ENCODE measurements at places on chromosomes 3 and 15.

GRCh38 chr15:32952901-32953532, 235.2 kb downstream of the GREM1 start:
- no peak for DNase-seq

- DNase-seq = no peak
Measured at GRCh38 chr3:155757577-155757976, 12.7 kb upstream of the PLCH1 start.

DNA sequence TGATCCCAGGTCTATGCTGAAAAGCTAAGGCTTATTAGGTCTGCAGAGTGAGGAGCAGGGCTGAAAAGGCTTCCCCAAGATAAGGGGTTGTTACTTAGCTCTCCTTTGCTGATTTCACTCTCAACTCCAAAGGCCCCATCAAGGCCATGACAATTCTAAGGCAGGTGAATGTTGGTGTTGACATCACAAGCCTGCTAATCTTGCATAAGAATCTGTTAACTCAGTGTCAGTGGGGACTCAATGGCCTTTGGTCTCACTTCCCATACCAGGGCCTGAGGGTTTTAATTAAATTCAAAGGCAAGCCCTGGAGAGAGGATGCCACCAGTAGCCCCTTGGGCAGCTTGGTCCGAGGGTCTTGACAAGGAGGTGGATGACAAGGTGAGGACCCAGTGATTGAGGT, 9.4 kb upstream of the ALAS1 start:
- DNase-seq = no peak

GRCh38 chr3:54853573-54854404, 74.1 kb downstream of the LRTM1 start:
- DNase-seq = no peak

DNA sequence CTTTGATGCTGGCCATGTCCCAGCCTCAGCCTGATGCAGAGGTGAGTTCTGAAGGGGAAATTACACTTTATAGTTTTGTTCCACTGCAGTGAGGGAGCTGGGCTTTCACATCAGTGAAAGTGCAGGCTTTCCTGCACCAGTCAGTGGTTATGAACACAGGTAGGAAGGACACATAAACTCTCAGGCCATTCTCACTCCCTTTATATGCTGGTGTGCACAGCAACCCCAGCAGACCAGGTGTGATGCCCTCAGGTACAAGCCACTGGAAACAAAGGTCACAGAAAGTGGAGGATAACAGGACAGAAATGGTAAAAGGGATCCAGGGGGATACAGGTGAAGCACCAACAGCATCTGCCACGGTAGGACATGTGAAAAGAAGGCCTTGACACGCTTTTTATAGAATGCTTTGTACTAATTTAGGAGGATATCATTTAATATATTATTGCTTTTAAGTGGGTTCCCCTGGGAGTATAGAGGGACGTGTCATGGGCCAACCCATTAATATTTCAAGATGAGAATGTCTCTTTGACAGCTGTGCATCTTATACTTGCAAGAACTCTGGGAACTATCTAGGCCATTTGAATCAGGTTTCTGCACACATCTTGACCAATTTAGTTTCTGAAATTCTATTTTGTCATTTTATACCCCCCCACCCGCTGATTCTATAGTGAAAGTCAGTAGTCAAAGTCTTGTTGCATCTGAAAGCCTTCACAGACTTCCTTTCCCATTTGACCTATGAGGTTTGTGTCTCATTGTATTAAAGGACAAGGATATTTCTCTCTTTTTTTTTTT, 25.0 kb upstream of the BLM start:
- DNase-seq = no peak

GRCh38 chr3:167032267-167032876, 347.7 kb downstream of the ZBBX start:
- DNase-seq = no peak

DNA sequence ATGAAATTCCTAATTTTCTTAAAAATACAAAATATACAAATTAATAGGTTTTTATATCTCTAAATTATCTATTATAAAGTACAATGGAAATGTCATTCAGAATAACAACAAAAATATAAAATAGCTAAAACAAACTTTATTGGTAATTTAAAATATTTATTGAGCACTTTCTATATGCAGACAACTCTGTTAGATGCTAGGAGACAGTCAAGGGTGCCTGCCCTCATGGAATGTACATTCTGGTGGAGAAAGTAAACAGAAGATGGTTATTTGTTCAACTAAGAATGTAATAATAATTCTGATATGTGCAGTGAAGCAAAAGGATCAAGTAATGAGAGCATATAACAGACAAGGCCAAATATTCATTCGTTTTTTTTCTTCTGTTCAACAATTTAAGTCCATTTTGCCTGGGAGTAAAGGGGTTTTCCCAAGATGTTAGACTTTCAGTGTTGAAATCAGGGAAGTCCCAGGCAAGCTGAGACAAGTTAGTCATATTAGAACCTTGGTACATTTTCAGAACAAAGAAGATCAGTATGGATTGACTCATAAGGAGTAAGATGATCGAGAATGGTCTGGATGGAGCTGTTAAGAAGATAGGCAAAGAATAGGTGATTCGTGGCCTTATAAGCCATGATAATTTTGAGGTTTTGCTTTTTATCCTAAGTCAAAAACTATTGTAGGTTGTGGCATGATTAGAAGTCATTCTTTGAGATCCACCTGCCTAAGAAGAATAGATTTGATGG, 150.2 kb upstream of the MLF1 start:
- DNase-seq = no peak

DNA sequence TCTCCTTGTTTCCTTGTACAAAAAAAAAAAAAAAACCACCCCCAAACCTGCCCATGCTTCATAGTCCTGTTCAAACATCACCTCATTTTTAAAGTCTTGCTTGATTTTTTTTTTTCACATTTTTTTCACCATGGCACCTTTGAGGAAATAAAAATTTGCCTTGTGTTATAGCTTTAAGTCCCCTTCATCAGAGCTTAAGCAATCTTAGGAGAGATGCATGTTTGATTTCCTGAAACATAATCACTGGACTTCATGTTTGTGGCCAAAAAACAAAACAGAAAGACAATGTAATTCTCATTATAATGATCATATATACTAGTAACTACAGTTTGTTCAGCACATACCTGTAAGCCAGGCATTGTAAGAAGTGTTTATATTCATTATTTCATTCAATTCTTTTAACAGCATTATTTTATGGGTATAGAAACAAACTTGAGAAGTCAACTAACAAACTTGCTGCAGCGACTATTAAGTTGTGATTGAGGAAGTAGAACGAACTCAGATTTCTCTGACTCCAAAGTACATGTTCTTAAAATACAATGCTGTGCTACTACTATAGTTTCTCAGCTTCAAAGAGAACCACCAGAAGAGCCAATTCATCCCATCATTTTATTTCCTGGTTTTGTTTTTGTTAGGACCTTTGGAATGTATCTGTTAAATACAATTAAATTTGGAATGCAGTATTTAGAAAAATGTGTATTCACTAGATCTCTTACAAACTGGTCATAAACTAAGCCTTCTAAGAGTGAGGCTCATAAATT, 203.8 kb downstream of the TCF12 start:
- DNase-seq = no peak

GRCh38 chr3:177245250-177245649, 48.0 kb upstream of the TBL1XR1 start:
- no peak for DNase-seq

DNA sequence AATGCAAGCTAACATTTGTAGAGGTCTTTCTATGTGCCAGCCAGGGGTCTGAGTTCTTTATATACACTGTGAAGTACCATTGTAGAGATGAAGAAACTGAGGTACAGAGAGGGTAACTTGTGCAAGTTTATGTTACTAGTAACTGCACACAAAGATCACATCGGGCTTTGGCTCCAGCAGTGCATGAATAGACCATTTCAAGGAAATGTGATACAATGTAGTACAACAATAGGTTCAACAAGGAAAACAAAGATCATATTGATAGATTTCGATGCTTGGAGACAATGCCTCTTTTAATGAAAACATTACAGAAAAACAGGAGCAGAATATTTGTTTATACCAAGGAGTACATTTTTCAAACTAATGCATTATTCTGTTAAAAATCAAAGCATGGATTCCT, 115.3 kb downstream of the POLR2M start:
- DNase-seq = no peak

DNA sequence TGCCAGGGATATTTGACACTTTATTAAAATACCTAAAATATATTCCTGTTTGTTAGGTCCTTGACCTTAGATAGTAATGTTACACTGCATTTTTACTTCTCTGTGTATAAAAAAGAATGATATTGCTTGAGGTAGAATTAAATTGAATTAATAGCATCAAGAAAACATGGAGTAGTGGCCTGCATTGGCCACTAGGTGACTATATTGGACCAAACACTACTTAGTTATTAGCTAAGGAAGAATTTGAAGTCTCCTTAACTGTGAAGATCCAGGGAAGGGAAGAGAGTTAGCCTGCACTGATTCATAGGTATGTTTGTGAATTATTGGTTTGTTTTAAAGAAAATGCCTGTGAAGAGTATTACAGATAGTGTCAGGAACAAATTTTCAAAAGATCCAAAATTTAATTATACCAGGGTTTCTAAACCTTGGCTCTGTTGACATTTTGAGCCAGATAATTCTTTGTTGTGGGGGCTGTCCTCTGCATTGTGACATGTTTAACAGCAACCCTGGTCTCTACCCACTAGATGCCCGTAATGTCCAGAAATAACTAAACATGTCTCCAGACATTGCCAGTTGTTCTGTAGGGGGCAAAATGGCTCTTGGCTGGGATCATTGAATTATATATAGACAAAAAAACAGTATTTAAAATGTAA, 103.6 kb upstream of the THSD4 start:
- DNase-seq = no peak

DNA sequence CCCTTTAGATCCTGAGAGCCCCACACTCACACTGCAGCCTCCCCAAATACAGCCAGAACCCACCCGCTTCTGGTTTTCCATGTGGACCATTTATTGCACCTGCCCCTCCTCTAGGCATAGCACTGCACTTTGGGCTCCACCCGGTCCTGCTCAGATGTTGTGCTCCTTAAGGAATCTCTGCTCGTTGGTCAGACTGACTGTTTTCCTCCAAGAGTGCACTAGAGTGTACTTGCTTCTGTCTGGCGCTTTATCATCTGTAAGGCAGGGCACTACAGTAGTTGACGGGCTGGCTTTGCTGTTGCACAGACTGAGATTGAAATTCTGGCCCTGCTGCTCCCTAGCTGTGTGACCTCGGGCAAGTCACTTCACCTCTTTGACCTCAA, 124.1 kb downstream of the CACNA1D start:
- DNase-seq = no peak

- DNase-seq = no peak
Measured at GRCh38 chr3:102979682-102980354, 545.0 kb downstream of the ZPLD1 start.

GRCh38 chr3:196181127-196181546, 30.1 kb downstream of the ZDHHC19 start:
- DNase-seq = no peak

- DNase-seq = no peak
Measured at GRCh38 chr15:82530606-82531379, 9.5 kb downstream of the RPS17 start.

GRCh38 chr3:53819163-53819868, 26.9 kb downstream of the CHDH start:
- no peak for DNase-seq

- no peak for DNase-seq
Measured at GRCh38 chr3:42652611-42653302, 740 bp upstream of the ZBTB47 start.

GRCh38 chr3:13479332-13479581, 849 bp upstream of the HDAC11 start:
- DNase-seq = no peak

- no peak for DNase-seq
Measured at GRCh38 chr3:51706788-51707731, at the start of gene GRM2. Gene GRM2 (plus strand): TSS chr3:51707068. CDS start chr3:51708984, 1,916 bp downstream.

GRCh38 chr3:150168698-150169097, 198.0 kb upstream of the PFN2 start:
- no peak for DNase-seq

- no peak for DNase-seq
Measured at GRCh38 chr15:29046281-29046810, 160.6 kb downstream of the APBA2 start.

DNA sequence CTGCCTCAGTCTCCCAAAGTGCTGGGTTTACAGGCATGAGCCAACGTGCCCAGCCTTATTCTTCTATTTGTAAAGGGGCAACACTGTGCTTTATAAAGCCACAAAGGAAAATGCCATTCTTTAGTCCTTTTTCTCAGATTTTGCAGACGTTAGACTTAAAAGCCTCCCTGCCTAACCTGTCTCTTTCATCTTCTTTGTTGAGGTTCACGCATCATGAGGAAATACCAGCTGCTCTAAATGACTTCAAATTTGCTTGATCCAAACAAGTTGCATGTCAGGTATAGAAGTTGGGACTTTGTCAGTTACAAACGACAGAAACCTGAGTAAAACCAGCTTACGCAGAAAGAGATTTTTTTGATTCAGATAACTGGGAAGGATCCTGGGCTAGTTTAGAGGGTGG, 51.1 kb upstream of the LRRFIP2 start:
- DNase-seq = no peak

DNA sequence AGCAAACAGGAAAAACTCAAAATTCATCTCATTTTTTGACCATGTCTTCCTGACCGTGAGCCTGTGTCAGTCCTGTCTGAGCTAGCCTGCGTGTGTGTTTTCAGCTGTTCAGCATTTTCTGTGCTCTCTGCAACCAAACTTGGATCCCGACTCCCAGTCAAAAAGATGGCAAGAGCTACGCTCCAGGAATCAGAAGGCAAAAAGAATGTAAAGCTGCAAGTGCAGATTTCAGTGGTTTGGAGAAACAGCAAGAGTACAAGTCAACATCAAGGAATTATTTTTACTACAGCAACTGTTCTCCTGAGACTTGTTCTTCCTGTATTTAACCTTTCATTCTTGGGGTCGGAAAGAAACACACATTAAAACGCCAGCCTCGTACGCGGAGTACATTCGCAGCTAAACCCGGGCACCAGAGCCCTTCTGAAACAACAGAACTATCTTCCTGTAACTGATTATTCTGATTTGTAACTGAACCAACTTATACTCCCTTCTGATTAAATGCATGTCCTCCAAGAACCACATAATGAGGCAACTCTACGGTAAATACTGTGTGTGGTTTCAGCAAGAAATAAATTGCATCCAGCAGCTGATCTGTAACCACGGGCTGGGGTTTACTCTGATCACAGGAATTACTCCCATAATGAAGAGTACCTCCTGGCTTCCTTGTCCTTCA, 107.4 kb downstream of the LRIG1 start:
- no peak for DNase-seq

DNA sequence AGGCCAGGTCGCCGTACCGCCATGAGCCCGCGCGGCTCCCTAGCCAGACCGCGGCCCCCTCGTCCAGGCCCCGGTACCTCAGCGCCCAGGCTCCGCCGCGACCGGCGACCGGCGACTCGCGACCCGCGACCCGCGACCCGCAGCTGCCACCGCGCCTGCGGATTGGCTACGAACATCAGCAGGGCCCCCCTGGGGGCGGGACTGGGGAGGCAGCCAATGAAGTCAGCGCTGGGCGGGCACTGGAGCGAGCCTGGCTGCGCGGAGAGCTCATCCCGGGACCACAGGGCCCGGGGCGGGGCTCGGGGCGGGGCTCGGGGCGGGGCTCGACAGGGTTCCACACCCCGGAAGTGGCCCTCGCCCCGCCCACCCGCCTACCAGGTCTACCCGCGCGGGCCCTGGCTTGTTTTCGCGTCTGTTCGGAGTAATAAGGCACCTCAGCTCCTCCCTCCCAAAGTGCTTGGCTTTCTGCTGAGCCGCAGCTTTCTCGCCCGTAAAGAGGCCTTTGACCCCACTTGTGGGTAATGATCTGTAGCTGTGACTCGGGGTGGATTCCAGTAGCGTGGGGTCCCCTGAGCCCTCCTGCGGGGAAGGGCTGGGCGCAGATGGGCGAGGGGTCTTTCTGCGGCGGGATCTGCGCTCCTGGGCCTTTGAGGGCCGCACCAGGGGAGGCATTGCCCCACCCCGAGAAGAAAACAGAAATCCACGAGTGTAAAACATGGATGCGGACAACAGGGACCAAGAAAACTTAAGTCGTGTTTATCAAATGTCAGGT, at the start of gene LYSMD4:
TSS of gene LYSMD4 (minus strand) at position 170 of the 772 bp plus-strand sequence. CDS start 1,438 bp downstream, outside the sequence.
- DNase-seq = peak; percentile 90
